SK-N-SH (cell line): ENCODE measurements at places on chromosomes 5 and 9. TPM values are rescaled to one million over a fixed set of nuclear protein-coding genes. Genes with fewer than 3 reads are reported as not detected.
A peak's percentile ranks its signal among the peaks of the same experiment; 100 is the strongest.

DNA sequence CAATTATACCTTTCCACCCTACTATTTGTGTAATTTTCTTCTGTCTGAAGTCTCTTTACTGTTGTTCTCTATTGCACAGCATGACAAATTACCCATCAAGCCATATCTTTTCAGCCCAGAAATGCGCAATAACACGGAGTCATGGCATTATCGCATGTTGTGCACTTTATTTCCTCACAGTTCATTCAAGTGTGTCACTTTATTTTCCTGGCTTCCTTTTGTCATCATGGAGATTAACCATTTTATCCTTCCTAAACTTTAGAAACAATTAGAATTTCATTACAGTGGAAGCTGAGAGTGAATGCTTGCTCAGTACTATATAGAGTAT, 41.3 kb upstream of the MEF2C start:
- H3K4me1 ChIP-seq, result no peaks in the 10 kb centered on the region
- H3K36me3 ChIP-seq, result no peaks in the 10 kb centered on the region
- DNase-seq, result no peak
- no peak overlapping the region for H3K4me3 ChIP-seq
- H3K27me3 ChIP-seq, result no peaks in the 10 kb centered on the region

- no peak overlapping the region for H3K4me3 ChIP-seq
- H3K27ac ChIP-seq, result no peak overlapping the region
- H3K4me1 ChIP-seq, result peaks cover 12% of the 10 kb centered on the region
Measured at GRCh38 chr5:73273379-73274050, 100.5 kb downstream of the TMEM174 start.

DNA sequence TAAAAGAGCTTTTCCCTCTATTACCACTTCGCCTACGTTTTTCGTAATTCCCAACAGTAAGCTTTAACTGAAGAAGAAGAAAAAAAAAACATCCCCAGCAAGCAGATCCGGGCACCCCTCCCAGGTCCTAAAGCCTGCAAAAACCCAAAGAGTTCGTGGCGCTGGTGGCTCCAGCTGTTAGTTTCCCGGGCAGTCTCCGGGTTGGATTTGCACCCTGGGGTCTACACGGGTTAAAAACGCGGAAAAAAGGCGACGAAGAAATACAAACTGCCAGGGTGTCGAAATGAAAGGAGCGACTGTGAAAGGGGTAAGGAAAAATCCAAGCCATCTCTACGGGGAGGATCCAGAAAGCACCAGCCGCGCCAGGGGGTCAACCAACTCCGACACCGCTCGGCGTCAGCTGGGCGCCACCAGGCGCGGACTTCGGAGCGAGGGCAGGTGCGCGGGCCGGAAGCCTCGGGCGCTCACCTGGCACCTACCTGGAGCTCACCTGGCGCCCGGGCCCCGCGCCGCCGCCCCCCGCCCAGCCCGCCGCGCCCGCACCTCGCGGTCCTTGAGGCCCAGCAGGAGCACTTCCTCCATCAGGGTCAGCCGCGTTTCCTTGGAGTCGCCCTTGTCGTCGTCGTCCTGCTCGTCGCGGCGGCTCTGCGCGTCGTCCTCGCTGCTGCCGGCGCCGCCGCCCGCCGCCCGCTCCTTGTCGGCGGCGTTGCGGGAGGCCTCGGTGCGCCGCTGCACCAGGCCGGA, 680 bp downstream of the GOLPH3 start:
- peak; percentile 67 for DNase-seq
- H3K4me3 ChIP-seq, result peak overlapping the region; percentile 96
- peaks cover 7% of the 10 kb centered on the region for H3K4me1 ChIP-seq
- peak overlapping the region; percentile 98 for H3K27ac ChIP-seq

DNA sequence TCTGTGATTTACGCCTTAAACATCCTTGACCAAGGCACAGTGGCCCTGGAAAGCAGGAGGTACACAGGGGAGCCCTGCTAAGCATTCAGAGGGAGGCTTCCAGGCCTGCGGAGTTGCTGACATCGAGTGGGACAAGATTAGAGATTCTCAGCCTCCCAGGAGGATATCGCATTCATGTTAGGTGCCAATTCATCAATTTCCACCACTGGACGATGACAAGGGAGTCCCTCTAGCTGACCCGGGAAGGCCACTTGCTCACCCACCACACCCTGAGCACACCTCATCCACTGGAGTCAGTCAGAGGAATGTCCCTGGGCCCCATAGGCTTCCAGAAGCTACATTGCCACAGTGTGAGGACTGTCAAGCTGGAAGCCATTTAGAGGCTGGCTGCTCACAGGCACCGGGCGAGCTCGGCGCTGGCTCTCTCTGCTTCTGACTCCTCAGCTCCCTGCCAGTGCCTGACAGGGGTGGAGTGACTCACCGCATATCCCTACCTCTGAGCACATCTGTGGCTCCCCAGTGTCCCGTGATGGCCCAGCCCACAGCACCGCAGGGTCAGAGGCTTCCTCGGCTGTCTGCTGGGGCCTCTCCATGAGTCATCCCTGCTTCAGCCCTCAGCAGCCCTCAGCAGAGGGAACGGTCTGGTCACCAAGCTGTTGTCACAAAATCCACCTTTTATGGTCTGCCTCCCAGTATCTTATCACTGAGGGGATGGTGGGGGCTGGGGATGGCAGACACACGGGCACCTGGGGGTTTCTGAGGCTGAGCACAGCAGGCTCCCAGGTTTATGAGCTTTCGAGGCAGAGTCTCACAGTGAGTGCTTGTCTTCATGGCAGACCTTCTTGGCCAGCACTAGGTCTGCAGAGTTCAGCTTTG, 117.5 kb downstream of the ZNF608 start:
- peak overlapping the region; percentile 46; the same call in 1 of the 2 replicates for H3K27ac ChIP-seq
- no peak for DNase-seq
- peaks cover 25% of the 10 kb centered on the region for H3K4me1 ChIP-seq
- H3K27me3 ChIP-seq, result no peaks in the 10 kb centered on the region

- H3K36me3 ChIP-seq, result no peaks in the 10 kb centered on the region
- no peak overlapping the region for H3K27ac ChIP-seq
- H3K4me3 ChIP-seq, result no peak overlapping the region
- H3K4me1 ChIP-seq, result peaks cover 2% of the 10 kb centered on the region; the same call in 1 of the 2 replicates
Measured at GRCh38 chr9:83930881-83931280, 9.6 kb upstream of the KIF27 start.

GRCh38 chr9:136239135-136239982, 6.3 kb downstream of the QSOX2 start:
- peaks cover 4% of the 10 kb centered on the region; the same call in 1 of the 2 replicates for H3K4me1 ChIP-seq
- no peak for DNase-seq
- no peak overlapping the region for H3K27ac ChIP-seq
- H3K4me3 ChIP-seq, result no peak overlapping the region
- no peaks in the 10 kb centered on the region for H3K27me3 ChIP-seq

The WDR38 gene
- polyA plus RNA-seq, result not detected in 2 replicates

GRCh38 chr5:33981408-33982162, 2.9 kb downstream of the SLC45A2 start:
- no peak overlapping the region for H3K4me3 ChIP-seq
- H3K36me3 ChIP-seq, result peaks cover 2% of the 10 kb centered on the region
- no peaks in the 10 kb centered on the region for H3K4me1 ChIP-seq
- DNase-seq, result no peak
- no peak overlapping the region for H3K27ac ChIP-seq

DNA sequence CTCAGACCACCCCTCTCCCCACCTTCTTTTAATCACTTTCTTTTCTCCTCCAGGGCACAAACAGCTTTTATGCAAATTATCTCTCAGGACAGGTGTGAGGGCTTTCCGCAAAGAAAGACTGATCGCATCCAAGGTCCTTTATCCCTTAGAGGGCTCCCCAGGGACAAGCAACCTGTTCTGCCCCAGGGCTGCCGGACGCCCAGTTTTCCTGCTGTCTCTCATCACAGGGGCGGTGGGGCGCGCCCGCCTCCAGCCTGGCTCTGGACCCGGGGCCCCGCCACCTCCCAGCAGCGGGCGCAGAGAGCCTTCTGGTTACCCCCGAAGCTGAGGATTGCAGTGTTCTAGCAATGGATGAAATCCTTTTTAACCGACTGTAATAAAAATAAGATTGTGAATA, 266.1 kb downstream of the CWC27 start:
- H3K27me3 ChIP-seq, result no peaks in the 10 kb centered on the region
- no peak for DNase-seq
- H3K27ac ChIP-seq, result peak overlapping the region; percentile 96
- H3K4me3 ChIP-seq, result peak overlapping the region; percentile 64; the same call in 1 of the 2 replicates
- H3K4me1 ChIP-seq, result peaks cover 12% of the 10 kb centered on the region

GRCh38 chr5:109903061-109903460, 213.3 kb downstream of the MAN2A1 start:
- H3K4me3 ChIP-seq, result no peak overlapping the region
- no peak overlapping the region for H3K27ac ChIP-seq
- DNase-seq, result no peak
- no peaks in the 10 kb centered on the region for H3K4me1 ChIP-seq

- H3K27ac ChIP-seq, result no peak overlapping the region
- no peaks in the 10 kb centered on the region for H3K36me3 ChIP-seq
- no peak for DNase-seq
- H3K27me3 ChIP-seq, result peaks cover 50% of the 10 kb centered on the region
- H3K4me1 ChIP-seq, result no peaks in the 10 kb centered on the region
Measured at GRCh38 chr9:636931-637591, 204.4 kb upstream of the DMRT1 start.

GRCh38 chr5:160181965-160182622, 47.2 kb upstream of the FABP6 start:
- no peak overlapping the region for H3K4me3 ChIP-seq
- H3K27ac ChIP-seq, result no peak overlapping the region
- H3K27me3 ChIP-seq, result no peaks in the 10 kb centered on the region
- no peaks in the 10 kb centered on the region for H3K4me1 ChIP-seq
- H3K36me3 ChIP-seq, result no peaks in the 10 kb centered on the region

The CCNJL gene
- polyA plus RNA-seq, result 6.6 and 7.1 TPM in 2 replicates

- no peaks in the 10 kb centered on the region for H3K4me1 ChIP-seq
- H3K27ac ChIP-seq, result no peak overlapping the region
- no peaks in the 10 kb centered on the region for H3K36me3 ChIP-seq
- no peak for DNase-seq
Measured at GRCh38 chr9:33007755-33008154, 6.3 kb upstream of the APTX start.

DNA sequence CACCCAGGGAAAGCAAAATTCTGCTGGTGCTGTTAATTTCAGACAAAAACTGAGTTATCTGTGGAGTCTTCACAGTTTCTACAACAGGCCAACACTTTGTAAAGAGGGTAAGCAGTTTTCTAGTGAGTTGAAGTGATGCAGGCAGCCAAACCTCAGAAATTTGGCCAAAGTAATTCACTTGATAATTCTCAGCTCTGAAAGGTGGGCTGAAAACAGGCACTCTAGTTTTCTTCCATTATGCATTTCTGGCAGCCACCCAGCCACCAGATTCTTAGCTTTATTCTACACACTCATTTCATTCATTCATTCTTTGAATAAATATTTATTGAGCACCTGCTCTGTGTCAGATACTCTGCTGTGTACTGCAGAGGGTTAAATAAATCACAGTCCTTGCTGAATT, 184.2 kb downstream of the RAB3C start:
- DNase-seq, result no peak
- no peak overlapping the region for H3K4me3 ChIP-seq
- no peaks in the 10 kb centered on the region for H3K36me3 ChIP-seq

GRCh38 chr5:137090721-137091120, 408.4 kb downstream of the SPOCK1 start:
- H3K27me3 ChIP-seq, result no peaks in the 10 kb centered on the region
- DNase-seq, result no peak
- no peak overlapping the region for H3K4me3 ChIP-seq

The GABRA1 gene
- polyA plus RNA-seq, result not detected in 2 replicates

The WASHC1 gene
- polyA plus RNA-seq, result 12.9 and 14.2 TPM in 2 replicates

The FAM153A gene
- polyA plus RNA-seq, result not detected in 2 replicates

- H3K27ac ChIP-seq, result 0 out of 2 replicates have a peak overlapping the region, but pooled peaks have one; percentile 14
- H3K36me3 ChIP-seq, result peaks cover 13% of the 10 kb centered on the region
- H3K4me3 ChIP-seq, result no peak overlapping the region
- no peak for DNase-seq
- no peaks in the 10 kb centered on the region for H3K27me3 ChIP-seq
Measured at GRCh38 chr5:154273028-154273617, 82.6 kb downstream of the GALNT10 start.

The BHMT2 gene
- not detected in 2 replicates for polyA plus RNA-seq

DNA sequence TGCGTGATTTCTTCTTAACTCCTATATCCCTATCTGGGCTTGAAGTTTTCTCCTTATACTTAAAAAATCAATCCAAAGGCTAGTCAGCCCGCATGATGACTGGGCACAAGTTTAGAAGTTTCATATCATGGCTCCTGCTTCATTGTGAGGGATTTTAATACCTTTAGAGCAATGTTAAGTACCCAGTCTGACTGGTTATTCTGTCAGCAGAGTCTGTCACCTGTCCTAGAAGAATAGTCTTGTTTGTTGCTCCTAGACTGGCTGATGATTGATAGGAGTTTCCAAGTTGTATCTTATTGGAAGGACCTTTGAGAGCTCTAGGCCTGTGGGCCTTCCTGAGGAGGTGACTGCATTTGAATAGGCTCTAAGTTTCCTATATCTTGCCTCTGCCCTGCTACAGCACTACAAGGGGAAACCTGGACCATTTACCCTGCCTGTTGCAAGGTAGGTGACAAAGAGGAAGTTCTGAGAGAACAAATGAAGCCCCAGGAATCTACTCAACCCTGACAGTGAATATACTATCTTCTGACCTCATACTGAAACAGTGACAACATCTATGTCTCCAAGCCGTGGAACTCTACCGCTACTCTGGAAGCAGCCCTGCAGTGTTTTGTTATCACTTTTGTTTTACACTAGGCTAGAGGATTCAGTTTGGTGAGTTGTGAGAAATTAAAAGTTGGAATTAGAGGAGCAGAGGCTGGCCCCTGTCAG, 66.5 kb downstream of the F2RL2 start:
- no peak overlapping the region for H3K27ac ChIP-seq
- no peak overlapping the region for H3K4me3 ChIP-seq
- no peaks in the 10 kb centered on the region for H3K4me1 ChIP-seq
- H3K27me3 ChIP-seq, result no peaks in the 10 kb centered on the region
- no peaks in the 10 kb centered on the region for H3K36me3 ChIP-seq

DNA sequence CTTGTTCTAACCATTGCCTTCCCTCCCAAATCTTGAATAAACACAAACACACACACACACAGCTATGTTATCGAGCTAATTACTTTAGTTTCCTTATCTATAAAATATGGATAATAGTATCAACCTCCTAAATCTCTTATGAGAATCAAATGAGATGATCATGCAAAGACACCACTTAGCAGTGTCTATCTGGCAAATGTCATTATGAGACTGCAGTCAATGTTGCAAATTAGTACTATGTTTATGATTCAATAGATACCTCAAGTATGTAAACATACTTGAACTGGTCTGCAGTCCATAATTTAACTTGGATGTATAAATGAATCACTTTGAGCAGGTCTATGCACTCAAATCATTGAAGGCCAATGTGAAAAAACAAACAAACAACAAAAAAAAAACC, 22.2 kb upstream of the ERAP2 start:
- no peak overlapping the region for H3K4me3 ChIP-seq
- no peak overlapping the region for H3K27ac ChIP-seq
- DNase-seq, result no peak
- no peaks in the 10 kb centered on the region for H3K36me3 ChIP-seq
- H3K27me3 ChIP-seq, result no peaks in the 10 kb centered on the region
- peaks cover 24% of the 10 kb centered on the region for H3K4me1 ChIP-seq

The MEIKIN gene
- polyA plus RNA-seq, result not detected in 2 replicates

The TRPM3 gene
- polyA plus RNA-seq, result not detected in 2 replicates
